ENCODE measurements at places on chromosomes 1 and 21.

DNA sequence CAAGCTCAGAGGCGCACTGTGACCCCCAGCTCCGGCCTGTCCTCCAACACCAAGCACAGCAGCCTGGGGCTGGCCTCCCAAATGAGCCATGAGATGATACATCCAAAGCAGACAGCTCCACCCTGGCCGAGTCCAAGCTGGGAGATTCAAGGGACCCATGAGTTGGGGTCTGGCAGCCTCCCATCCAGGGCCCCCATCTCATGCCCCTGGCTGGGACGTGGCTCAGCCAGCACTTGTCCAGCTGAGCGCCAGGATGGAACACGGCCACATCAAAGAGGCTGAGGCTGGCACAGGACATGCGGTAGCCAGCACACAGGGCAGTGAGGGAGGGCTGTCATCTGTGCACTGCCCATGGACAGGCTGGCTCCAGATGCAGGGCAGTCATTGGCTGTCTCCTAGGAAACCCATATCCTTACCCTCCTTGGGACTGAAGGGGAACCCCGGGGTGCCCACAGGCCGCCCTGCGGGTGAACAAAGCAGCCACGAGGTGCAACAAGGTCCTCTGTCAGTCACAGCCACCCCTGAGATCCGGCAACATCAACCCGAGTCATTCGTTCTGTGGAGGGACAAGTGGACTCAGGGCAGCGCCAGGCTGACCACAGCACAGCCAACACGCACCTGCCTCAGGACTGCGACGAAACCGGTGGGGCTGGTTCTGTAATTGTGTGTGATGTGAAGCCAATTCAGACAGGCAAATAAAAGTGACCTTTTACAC, 29.1 kb downstream of the SLC19A1 start:
- peak; percentile 62 for DNase-seq

DNA sequence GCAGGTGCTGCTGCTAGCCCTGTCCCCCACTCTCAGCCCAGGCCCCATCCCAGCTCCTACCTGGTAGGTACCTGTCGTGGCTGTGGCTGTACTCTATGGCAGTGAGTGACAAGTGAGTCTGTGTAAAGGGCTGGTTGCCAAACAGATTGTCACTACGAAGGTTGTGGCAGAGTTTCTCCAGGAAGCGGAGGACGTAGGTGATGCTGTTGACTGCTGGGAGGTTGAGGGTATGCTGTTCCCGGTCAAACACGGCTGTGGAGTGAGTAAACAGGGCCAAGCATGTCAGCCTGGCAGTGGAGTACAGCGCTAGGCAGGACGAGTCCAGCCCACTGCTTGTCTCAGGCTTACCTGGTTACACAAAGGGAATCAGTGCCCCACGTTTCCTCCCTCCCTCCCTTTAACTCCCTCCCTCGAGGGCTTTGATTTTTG, 24.8 kb upstream of the SLFNL1 start:
- no peak for DNase-seq

DNA sequence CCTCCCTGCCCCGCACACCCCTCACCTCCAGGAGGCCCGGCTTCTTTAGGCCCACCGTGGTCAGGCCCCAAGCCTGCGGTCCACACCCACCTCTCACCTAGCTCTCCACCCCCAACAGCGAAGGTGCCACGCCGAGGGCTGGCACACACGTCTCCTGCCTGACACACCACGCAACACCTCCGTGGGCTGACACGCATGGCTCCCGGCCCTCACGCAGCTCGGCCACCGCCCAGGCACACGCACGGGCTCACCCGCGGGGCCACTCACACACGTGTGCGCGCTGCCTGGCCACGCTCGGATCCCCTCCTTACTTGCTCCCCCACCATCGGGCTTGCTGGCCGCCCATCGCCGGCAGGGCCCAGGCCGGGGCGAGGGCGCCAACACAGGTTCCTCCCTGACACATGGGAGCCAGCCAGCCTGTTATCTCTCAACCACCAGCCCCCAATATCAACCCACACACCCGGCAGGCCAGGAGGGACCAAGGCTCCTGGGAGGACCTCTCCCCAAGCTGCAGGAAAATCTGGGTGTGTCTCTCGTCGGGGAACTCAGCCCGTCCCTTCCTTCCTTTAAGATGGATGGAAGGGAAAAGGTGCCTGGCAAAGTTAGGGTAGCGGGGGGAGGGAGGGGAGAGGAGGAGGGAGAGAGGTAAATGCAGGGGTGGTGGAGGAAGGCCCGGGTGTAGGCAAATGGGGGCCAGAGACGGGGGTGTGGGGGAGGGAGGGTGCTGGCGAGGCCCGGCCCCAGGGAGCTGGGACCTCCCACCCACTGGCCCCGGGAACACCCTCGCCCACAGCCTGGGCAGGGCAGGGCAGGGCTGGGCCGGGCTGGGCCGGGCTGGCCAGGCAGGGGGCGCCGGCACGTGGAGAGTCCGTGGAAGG, 546 bp downstream of the ELOVL1 start:
- DNase-seq: no peak

GRCh38 chr1:155322571-155322952, 1.9 kb downstream of the RUSC1 start:
- peak; percentile 82 for DNase-seq

DNA sequence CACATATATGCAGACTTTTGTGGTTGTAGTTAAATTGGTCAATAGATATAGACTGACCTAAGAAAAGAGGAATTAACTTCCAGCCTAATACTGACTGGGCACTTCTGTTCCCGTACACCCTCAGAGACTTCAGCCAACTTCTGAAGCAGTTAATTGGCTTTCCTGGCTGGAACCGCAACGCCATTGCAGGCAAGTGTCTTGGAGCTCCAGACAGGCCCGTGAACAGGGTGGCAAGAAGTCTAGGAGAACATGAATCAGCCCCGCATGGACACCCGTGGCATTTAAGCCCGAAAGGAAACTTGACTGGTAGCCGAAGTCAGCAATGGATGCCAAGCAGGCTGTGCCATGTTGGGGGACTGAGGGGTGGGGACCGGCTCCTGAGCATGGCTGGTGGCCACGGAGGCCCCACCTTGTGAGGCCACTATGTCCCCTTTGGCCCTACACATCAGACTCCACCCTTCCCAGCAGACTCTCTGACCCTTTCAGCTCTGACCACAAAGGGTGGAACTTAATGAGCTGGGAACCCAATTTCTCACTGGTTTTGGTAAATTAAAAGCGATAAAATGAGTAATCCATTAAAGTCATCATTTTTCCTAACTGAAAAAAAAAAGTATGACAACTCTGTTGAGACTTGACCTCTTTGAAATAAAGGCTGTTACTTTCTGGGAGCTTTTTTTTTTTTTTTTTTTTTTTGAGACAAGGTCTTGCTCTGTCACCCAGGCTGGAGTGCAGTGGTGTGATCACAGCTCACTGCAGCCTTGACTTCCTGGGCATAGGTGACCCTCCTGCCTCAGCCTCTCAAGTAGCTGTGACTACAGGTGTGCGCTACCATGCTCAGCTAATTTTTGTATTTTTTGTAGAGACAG, 54.1 kb downstream of the RUNX1 start:
- peak; percentile 86 for DNase-seq

- DNase-seq: no peak
Measured at GRCh38 chr1:236465231-236465958, 58.4 kb upstream of the LGALS8 start.

- no peak for DNase-seq
Measured at GRCh38 chr1:18681423-18681835, 50.8 kb downstream of the PAX7 start.

DNA sequence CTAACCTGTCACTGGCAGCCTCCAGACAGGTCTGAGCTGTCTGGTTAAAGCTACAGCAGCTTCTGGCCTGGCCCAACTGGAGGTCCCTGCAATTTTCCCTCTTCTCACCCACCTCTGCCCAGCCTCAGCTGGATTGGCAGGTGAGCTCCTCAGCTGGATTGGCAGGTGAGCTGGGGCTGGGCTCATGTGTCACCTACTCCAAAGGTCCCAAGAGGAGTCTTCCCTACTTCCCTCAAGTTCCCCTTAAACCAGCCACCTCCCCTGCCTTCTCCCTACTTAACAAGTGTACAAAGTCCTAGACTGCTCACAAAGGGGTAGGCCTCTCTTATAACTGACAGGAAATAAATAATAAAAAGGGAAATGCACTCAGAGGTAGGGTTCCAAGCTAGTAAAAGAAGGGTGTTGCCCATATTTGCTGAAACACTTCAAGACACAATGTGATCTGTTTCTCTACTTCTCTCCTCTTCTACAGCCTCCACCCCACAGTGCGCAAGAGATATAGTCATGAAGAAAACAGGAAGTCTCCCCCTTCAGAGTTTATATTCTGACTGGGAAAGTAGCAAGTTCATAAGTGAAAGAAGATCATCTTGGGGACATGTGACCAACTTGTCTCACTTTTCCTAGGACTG, at the start of gene GPA33:
TSS of gene GPA33 (minus strand) at position 64 of the 629 bp plus-strand sequence. CDS start 90 bp downstream, outside the sequence.
- DNase-seq: no peak

Measured in posterior vena cava (tissue), 2 donors.